EH (cell line): ENCODE measurements at places on chromosomes 5 and 9.
A peak's percentile ranks its signal among the peaks of the same experiment; 100 is the strongest.

GRCh38 chr5:172939071-172939470 lies 20.2 kb upstream of the RPL26L1 start:
- peak; percentile 68 for DNase-seq

DNA sequence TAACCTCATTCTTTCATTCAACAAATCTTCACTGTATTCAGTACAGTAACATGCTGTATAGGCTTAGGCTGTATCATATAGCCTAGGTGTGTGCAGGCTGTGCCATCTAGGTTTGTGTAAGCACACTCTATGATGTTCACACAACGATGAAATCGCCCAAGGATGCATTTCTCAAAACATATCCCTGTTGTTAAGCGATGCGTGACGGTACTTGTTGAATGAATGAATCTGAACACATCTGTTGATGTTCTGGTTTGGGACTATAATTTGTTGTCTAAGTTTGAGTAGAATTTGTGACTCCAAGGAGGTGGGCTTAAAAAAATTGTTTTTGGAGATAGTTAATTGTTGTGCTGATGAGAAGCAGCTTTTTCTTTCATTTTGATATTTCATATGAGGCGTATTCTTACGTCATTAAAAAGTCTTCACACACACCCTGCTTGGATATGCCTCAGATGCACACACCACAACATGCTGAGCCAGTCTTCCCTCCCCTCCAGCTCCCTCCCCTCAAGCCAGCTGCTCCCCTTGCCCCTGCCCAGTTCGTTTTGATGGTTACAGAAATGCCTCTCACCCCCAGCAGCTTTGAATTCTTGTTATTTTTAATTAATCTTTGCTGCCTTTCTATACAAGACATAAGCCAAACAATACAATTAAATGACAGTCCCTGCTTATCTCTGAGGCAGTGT lies 5.5 kb upstream of the PSAT1 start:
- no peak for DNase-seq

GRCh38 chr9:70260606-70261005 lies 1.8 kb downstream of the SMC5 start:
- no peak for DNase-seq

DNA sequence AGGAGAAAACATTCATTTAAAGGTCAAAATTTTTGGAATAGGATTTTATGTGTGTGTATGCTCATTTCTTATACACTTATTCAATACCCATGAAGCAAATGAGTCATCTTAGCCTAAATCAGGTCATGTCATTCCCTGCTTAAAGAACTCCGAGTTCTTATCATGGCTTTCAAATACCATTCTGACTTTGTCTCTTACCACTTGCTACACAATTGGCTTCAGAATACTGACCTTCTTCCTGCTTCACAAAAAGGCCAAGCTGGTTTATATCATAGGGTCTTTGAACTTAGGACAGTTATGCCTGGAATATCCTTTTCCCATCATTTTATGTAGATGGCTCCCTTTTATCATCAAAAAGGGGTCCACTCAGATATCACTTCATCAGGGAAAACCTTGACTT lies 652.2 kb upstream of the WWC1 start:
- DNase-seq: peak; percentile 69

- no peak for DNase-seq
Observed at GRCh38 chr5:147065071-147065470, 169.8 kb upstream of the STK32A start.

DNA sequence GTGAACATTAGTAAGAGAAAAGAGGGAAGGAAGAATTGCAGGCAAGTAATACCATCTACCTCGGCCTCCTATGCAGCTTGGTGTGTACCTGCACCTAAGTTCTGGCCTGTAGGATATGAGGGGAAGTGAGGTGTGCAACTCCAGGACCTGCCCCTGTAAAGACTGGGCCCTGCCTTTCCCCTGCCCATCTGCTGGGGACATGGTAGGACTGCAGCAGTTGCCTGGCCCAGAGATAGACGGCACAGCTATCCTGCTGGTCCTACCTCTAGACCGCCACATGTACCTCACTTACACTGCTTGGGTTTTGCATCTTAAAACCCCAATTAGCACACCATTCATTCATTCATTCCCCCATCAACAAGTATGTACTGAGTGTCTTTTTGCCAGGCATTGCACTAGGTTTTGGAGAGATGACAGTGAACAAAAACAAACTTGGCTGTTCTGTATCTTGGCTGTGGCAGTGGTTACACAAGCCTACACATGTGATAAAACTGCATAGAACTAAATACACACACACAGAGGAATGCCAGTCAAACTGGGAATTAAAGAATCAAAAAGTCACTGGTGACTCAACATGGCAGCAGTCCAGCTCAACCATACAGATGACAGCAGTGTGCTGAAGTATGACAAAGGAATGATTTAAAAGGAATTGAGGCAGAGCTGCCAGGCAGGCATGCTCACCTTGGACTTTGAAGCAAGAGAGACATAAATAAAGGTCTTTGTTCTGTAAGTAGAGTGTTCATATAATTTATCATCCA lies 23.3 kb upstream of the MGAT1 start:
- peak; percentile 90 for DNase-seq

GRCh38 chr5:81848362-81848880 lies 97.5 kb upstream of the SSBP2 start:
- peak; percentile 32 for DNase-seq

GRCh38 chr9:131516100-131516499 lies 13.4 kb downstream of the POMT1 start:
- no peak for DNase-seq

GRCh38 chr5:153784277-153784676 lies 254.4 kb downstream of the FAM114A2 start:
- no peak for DNase-seq

GRCh38 chr5:180644129-180644824 lies 5.1 kb downstream of the FLT4 start:
- DNase-seq: no peak

GRCh38 chr5:86403190-86403589 lies 214.6 kb upstream of the COX7C start:
- DNase-seq: no peak

DNA sequence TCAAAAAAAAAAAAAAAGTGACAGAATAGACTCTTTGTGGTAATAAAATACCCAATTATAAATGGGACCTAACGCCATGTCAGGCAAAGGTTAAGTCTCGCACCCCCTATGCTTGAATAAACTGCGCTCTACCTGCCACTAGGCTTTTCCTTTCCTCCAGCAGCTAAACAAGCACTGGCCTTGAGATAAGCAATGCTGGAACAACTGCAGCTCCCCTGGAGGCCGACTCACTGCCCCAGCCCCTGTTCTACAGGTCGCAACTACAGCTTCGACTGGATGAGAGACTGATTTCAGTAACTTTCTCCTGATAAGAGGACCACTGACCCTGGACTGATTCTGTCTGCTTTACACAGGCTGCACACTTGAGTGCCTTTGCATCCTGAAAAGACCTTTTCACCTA lies 210.2 kb downstream of the HSPA4 start:
- DNase-seq: no peak
